ENCODE measurements at places on chromosomes 5 and 9.

- DNase-seq: no peak
These were observed 1.3 kb downstream of the NIM1K start for GRCh38 chr5:43193181-43193893.

GRCh38 chr5:156386976-156387375 is 60.0 kb downstream of the SGCD start:
- no peak for DNase-seq

DNA sequence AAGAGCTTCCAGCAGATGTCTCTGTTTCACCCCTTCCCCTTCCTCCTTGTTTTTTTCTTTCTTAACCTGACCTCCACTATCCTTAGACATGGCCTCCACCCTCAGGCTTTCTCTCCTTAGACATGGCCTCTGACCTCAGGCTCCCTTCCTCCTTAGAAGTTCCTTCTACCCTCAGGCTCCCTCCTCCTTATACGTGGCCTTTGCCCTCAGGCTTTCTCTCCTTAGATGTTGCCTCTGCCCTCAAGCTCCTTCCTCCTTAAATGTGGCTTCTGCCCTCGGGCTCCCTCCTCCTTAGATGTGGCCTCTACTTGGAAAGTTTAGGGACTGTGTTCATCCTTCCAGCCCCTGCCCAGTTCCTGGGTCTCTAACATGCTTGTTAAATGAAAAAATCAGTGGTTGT is 180.4 kb upstream of the S1PR3 start:
- DNase-seq: no peak

GRCh38 chr9:4654084-4654483 is 8.0 kb upstream of the PLPP6 start:
- no peak for DNase-seq

- DNase-seq: no peak
These were observed 17.2 kb upstream of the SPZ1 start for GRCh38 chr5:80302636-80303035.

DNA sequence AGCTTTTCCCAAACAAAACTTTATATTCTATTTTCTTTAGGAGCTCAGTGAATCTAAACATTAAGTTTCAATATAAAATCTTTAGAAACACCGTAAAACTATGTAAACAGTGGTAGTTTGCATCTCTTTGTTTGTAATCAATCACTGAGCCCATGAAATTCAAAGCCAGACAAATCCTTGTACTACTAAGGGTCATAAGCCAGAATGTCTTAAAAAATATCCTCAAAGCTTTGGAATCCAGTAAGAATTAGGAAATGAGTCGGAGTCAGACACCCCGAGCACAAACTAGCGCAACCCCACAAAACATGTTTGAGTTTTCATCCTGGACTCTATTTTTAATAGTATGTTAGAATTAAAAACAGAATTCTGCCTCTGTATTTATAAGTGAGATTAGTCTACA is 153.8 kb downstream of the HSPA4 start:
- DNase-seq: no peak
